ENCODE measurements at places on chromosomes 2 and 18.

DNA sequence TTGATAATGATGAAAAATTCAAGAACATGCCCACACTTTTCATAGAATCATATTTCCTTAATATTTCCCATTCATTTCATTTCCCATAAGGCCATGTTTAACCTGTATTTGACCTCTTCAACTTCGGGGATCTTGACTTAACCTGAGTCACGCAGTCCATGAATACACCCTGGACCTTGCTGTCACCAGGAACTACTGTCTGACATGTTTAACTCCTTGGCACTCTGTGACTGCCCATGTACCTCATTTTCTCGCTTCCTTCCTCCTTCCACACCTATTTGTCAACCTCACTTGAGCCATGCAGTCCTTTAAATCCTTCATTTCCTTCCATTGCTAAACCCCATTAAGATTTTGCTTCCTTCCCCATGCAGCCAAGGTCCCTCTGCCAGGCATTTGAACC lies 16.3 kb downstream of the ABCB11 start:
- no peak for DNase-seq

DNA sequence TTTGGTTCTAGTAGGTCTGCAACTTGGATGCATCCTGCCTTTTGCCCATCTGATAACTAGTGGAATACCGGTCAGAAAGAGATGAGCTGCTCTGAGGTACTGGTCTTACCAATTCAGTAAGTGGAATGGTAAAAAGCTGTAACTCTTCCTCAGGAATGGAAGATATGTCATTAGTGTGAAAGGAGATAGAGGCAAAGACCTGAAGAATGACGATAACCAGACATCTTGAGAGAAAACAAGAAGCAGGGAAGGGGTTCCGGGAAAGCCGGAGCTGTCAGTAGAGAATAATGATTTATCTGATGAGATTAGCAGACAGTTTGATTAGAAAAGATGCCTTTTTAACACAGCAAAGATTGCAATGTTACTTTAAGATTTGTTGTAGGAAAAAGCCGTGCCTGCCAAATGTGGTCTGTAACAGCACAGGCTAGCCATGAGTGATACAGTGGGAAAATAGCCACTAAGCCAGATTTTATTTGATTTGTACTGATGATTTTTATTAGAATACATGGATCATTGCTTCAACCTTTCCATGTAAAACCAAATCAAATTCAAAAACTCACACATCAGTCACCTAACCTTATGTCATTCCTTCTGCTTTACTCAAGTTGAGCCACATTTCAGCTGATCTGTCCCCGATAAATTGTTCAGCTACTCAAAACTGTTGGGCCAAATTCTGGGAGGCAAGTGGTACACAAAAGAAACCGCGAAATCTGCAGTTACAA lies 110.0 kb downstream of the TCF4 start:
- DNase-seq, result no peak

- DNase-seq, result no peak
Observed at GRCh38 chr2:223538920-223539440, 63.2 kb downstream of the SCG2 start.

DNA sequence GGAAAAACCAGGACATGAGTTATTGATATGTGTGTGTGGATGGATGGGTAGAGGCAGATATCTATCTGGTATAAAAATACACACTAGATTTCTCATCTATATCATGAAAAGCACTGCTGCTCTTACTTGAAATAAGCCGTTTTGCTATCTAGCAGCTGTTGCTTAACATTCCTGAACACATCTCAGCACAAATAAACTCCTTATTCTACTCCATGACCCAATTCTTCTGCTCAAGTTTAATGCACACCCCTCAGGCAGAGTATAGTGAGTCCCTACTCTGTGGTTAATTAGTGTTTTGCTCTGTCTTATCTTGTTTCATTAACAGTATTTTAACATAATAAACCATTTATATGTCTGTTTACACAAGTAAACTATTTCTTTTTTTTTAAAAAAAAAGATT lies 134.2 kb downstream of the CBLN2 start:
- no peak for DNase-seq

- no peak for DNase-seq
Observed at GRCh38 chr18:54531402-54532065, 59.5 kb upstream of the DYNAP start.

GRCh38 chr2:175612280-175612679 lies 389.8 kb downstream of the LNPK start:
- DNase-seq, result no peak

DNA sequence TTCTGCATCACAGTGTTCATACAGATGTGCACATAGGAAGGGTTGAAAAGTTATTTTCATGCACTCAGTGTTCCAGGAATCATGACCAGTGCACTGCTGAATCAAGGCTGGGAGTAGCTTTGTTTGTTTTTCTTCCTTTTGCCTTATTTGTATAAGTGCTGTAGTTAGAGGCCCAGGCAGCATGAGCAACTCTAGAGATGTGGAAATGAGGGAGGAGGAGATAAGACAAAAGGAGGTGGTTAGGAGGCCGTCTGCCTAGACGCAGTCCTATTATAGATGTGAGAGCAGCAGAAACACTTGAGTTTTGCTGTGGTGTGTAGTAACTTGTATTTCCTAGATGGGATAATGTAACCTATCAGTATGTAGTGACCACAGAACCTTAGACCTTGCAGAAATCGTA lies 264.3 kb upstream of the RASGRP3 start:
- DNase-seq, result no peak

DNA sequence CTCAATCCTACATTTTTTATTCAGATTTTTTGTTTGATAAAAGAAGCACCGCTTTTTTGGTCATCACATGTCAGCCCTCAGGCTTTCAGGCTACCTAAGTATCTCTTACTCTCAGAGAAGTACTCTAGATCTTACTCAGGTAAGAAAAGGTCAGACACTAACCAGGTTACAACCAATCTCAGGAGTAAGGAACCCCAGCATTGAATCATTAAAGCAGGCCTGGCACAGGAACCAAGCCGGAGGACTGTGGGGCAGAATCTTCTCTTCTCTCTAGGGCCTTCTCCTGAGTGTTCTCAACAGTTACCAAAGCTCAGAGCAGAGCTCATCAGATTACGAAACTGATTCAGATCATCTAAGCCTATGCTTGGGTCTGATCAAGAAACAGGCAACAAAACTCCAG lies 28.2 kb downstream of the RBMS1 start:
- DNase-seq, result no peak

DNA sequence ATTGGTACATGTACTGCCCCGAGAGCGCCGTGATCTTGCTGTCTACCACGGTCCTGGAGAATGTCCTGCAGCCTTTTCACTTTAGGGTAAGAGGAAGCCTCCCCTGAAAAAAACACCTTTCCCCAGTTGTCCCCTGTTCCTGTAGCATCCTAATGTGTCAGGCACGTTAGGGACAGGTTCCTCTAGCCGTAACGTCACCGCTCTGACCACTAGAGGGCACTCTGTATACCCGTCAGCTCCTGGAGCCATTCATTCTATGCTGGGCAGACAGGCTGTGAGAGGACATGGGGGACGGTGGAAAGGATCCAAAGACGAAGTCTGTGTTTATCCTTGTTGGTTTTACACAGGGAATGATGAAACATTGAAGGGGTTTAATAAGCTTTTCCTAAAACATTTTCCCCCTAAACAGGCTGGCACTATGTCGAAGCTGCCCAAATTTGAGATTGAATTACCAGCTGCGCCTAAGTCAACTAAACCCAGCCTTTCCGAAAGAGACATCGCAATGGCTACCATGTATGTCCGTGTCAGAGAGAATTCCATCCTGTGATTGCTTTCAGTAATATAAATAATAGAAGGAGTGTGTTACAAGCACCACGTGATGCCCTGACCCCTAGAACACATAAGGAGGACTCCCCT lies 12.7 kb downstream of the RMC1 start:
- peak; percentile 43 for DNase-seq

- DNase-seq, result no peak
Observed at GRCh38 chr2:47254464-47254863, 99.4 kb upstream of the STPG4 start.

Measured in stimulated activated CD4-positive, alpha-beta T cell treated with anti-CD3 and anti-CD28 coated beads, Interleukin-1b, Interleukin-23, amount 100 ng/mL, for 1 hour (primary cell).